HT-29 (cell line): ENCODE measurements at places on chromosomes 13 and 19. TPM values are rescaled to one million over a fixed set of nuclear protein-coding genes. Genes with fewer than 3 reads are reported as not detected.

The FBXO17 gene
- total RNA-seq: not detected in 2 replicates

The TNPO2 gene
- 24.5 TPM in 2 replicates for total RNA-seq

The SYNE4 gene
- total RNA-seq: 8.6 and 9.4 TPM in 2 replicates

The ZNF536 gene
- not detected in 2 replicates for total RNA-seq

The PLVAP gene
- not detected in 2 replicates for total RNA-seq

The KLK1 gene
- 3.4 and 4.6 TPM in 2 replicates for total RNA-seq

The PDE4A gene
- total RNA-seq: 0.16 and 0.36 TPM in 2 replicates

The ILF3 gene
- total RNA-seq: 170 and 198 TPM in 2 replicates

The TJP3 gene
- 127 and 139 TPM in 2 replicates for total RNA-seq

The ALOX5AP gene
- total RNA-seq: 0.41 TPM in 1 of 2 replicates, not detected in the other

The NLRP9 gene
- not detected in 2 replicates for total RNA-seq
